ENCODE measurements at places on chromosomes 11 and 22.

DNA sequence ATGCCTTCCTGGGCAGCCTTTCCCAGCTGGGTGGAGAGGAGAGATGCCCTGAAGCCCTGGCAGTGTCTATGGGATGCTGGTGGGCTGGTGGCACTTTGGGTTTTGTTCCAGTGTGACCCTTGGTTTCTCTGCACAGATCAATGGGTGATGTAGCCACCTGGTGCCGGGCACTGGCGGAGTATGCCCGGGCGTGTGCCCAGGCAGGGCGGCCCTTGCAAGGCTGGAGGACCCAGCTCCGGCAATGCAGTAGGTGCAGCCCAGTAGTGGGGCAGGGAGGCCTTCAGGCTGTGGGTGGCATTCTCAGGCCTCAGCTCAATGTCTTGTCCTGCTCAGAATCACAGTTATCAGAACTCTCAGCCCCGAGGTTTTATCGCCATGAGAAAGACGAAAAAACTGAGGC lies 11.9 kb downstream of the OTOG start:
- no peak for DNase-seq

- DNase-seq: no peak
Measured at GRCh38 chr11:36296884-36297543, 926 bp downstream of the PRR5L start.

GRCh38 chr11:127926721-127927120 lies 660.6 kb downstream of the ETS1 start:
- no peak for DNase-seq

- DNase-seq: no peak
Measured at GRCh38 chr11:1205121-1205986, 17.5 kb upstream of the MUC5B start.

GRCh38 chr11:90148900-90149299 lies 14.4 kb downstream of the NAALAD2 start:
- DNase-seq: no peak

GRCh38 chr11:95364324-95365295 lies 133.6 kb upstream of the SESN3 start:
- DNase-seq: peak; percentile 22

DNA sequence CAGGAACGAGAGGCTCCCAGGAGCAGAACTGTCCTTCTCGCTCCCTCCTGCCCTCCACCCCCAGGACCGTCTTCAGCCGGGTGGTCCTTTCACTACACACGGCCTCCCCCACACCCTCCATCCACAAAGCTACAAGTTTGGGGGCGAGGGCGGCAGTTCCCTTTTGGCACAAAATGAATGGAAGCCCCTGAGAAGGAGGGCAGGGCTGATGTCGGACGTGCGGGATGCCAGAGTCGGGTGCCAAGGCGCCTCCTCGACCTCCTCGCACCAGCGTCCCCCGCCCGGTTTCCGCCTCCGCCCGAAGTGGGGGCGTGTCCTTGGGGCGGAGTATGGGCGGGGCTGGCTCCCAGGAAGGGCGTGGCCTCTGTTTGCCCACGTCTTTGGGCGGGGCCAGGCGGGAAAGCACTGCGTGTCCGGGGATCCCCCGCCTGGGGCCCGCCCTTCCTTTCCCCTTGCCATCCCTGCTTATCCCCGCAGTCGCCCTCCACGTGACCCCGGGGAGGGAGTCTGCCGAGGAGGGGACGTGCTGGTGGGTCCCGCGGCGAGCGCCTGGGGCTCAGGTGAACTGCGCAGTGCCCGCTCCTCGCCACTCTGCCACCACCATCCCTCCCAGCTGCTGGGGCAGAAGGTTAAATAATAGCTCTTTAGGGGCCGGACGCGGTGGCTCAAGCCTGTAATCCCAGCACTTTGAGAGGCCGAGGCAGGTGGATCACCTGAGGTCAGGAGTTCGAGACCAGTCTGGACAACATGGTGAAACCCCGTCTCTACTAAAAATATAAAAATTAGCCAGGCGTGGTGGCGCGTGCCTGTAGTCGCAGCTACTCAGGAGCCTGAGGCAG lies 937 bp upstream of the EFEMP2 start:
- DNase-seq: peak; percentile 68

- DNase-seq: no peak
Measured at GRCh38 chr22:43436868-43437267, 25.1 kb downstream of the MPPED1 start.

DNA sequence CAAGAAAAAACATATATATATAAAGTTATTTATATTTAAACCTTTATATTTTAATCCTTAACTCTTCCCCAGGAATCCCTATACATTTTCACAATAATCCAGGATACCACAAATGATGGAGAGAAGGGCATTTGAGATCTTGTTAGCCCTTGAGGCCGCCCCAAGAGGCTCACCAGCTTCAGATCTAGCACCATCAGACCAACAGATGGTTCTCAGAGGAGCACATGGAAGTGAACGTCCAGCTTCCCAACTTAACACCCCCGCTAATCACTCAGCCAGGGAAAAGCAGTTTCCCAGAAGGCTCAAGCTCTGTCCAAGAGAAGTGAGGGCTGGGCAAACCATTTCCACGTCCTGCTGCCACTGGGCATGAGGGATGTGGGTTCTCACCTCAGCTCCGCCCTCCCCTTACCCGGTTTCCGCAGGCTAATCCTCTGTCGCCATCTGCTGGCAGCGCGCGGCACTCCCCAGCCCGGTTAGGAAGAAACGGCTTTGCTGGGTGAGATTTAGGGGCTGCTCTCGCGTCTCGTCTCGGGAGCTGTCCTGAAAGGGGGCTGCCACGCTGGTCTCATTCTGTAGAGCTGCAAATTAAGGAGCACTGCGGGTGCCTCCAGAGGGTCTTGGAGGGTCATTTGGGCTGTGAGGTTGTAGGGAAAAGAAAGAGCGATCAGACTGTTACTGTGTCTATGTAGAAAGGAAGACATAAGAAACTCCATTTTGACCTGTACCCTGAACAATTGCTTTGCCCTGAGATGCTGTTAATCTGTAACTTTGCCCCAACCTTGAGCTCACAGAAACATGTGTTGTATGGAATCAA lies 6.8 kb upstream of the FAM111A start:
- peak; percentile 53 for DNase-seq

- DNase-seq: no peak
Measured at GRCh38 chr11:94853836-94854235, 85.7 kb downstream of the AMOTL1 start.

GRCh38 chr11:32597921-32598320 lies 14.3 kb downstream of the EIF3M start:
- no peak for DNase-seq

DNA sequence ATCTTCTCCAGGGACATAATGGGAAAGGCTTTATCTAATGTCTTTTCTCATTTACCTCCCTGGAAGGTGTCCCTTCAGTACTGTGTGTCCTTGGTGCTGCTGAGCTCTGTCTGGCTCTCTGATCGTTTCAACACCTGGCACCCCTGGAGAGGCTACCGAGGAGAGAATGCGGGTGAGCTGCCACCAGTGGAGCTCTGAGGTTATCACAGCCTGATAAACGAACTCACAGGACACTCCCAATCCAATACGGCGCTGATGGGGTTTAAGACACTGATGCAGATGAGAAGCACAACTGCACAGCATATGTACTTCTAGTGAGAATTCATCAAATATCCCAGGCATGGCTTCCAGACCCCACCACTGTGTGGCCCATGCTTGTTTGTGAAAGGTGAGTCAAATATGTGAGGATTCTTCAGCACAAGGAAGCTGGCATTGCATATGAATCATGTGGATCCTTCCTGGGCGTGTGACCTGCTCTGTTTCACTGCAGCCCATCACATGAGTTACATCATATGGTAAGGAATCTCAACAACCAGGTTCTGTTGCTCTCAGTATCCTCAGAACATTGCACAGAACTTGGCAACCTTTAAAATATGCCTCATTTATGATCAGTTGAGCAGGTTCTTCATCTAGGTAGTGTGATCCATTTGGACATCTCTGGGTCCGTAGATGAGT lies 34.8 kb upstream of the VWA5A start:
- no peak for DNase-seq

- no peak for DNase-seq
Measured at GRCh38 chr11:120808616-120809050, 215.3 kb upstream of the TBCEL start.

DNA sequence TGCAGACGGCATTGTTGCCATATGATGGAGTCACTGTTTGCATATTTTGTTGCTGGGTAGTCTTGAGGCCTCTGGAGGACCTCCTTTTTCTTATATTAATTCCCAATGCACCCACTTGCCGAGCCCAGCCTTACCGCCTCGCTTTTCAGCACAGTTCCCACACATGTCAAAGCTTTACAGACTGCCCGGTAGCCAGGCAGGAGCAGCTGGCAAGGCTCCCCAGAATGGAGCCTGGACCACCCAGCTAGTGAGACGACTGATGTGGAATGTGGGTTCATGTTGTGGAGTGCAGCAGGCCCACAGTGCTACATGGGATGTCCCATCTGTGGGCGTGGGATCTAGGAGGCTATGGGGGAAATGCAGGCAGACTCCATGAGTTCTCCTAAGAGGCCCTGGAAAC lies 99.4 kb upstream of the MTMR2 start:
- DNase-seq: no peak

- peak; percentile 15 for DNase-seq
Measured at GRCh38 chr22:19495562-19496323, 16.0 kb downstream of the CDC45 start.

- DNase-seq: no peak
Measured at GRCh38 chr22:46058091-46058420, 81.1 kb upstream of the WNT7B start.

DNA sequence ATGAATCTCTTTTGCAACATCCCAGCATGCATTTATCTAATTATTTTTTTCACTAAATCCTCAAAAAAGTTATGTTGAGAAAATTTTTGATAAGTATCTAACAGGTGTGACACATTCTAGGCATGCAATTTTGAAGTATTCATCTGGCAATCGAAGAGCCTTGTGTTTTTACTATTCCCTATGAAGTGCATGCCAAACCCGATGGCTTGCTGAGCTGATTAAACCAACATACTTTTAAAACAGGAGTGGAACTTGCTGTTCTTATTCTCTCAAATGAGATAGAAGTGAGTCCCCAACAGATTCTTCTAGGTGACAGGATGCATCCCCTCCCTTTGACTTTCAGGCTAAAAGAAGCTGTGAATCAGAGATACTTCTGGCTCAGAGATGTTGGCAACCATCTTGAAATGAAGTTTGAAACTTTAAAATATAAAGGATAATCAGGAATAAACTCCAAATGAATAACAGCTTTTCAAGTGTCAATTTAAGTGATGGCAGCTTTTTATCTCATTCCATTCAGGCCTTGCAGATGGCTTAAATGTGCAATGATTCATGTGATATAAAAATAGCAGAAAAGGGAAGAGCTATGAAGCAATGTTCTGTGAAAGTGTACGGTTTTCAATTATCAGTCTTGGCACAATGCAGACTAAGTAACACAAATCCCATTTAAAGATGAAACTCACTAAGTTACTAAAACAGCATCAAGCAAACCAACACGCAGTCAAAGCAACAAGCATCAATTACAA lies 67.7 kb downstream of the APOL5 start:
- no peak for DNase-seq

DNA sequence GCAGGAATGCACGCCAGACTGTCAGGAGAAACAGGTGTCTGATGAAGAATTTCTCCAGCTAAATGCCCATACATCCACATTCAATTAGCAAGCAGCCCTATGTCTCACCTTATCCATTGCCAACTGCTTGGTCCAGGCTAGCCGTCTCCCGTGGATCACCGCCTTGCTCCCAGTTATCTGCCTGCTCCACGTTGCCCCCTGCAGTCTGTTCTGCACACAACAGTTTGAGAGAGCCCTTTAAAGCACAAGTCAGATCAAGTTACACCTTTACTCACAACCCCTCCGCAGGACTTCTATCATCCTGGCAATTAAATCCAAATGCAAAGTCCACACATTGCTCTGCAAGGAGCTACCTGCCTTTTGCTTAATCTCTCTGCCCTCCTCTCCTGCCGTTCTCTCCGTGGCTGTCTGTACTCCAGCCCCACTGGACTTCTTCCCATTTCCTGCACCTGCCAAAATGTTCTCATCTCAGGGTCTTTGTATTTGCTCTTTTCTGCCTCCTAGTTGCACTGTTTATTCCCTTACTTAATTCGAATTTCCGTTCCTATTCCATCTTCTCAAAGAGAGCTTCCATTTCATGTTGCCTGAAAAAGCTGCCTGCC lies 185.3 kb upstream of the LARGE1 start:
- no peak for DNase-seq

- no peak for DNase-seq
Measured at GRCh38 chr11:124878759-124879492, 13.7 kb downstream of the ROBO3 start.

DNA sequence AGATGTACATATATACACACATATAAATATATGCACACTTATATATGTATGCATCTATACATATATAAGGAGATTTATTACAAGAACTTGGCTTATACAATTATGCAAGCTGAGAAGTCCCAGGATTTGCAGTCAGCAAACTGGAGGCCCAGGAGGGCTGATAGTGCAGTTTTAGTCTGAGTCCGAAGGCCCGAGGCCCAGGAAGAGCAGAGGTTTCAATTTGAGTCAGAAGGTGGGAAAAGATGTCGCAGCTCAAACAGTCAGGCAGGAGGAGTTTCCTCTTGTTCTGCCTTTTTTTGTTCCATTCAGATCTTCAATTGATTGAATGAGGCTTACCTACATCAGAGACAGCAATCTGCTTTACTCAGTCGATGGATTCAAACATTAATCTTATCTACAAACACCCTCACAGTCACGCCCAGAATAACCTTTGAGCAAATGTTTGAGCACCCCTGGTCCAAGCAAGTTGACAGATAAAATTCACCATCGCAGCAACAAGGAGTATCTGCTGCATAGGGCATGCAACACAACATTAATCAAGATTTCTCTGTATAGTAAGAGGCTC lies 4.0 kb upstream of the SGSM1 start:
- DNase-seq: no peak

All from astrocyte of the cerebellum (primary cell).